Breast epithelium (tissue), 4 donors: ENCODE measurements at places on chromosomes 12 and 14. TPM values are rescaled to one million over a fixed set of nuclear protein-coding genes. Genes with fewer than 3 reads are reported as not detected.

SRGAP1 gene
- 29.3 TPM for total RNA-seq

ANKRD33 gene
- total RNA-seq, result not detected

SMCO2 gene
- not detected for total RNA-seq

TSPAN11 gene
- 1.3 TPM for total RNA-seq

ACSS3 gene
- total RNA-seq, result 46.5 TPM

CFAP73 gene
- total RNA-seq, result not detected

GARIN6 gene
- not detected for total RNA-seq

RILPL1 gene
- 14.7 TPM for total RNA-seq

SLC25A47 gene
- 0.16 TPM for total RNA-seq

- DNase-seq, result no peak
Measured at GRCh38 chr12:47852096-47852571, 32.4 kb upstream of the HDAC7 start.

DNA sequence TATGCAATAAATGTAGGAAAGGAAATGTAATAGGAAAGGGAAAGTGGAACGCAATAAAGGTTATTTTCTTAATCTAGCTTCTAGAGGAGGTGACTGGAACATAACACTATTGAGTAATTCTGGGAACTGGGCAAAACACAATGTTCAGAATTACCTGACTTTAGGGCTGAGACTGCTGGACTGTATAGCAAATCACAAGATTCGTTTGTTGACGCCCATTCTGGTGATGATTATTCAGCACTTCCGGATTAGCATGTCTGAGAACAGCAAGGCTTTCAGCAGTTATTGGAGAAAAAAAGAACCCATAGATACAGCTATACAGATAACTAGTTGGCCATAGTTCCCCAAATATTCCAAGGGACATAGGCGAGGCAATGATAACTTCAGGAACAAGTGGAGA, 2.3 kb upstream of the KLRD1 start:
- DNase-seq, result no peak

DNA sequence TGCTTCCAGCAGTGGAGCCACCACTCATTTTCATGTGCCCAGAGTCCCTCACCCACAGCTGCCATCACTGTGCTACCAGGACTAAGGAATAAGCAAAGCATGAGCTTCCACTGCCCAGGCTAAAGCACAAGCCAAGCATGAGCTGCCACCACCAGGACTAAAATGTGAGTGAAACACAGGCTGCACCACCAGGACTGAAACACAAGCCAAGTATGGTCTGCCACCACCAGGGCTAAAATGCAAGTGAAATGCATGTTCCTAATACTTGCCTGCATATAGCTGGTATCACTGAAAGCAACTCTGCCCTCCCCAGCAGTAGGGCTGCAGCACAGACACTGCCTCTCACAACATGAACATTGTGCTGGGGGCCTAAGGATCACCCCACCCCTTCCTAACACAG, 30.0 kb downstream of the CEP83 start:
- no peak for DNase-seq

GRCh38 chr14:104925855-104926609, 1.4 kb downstream of the PLD4 start:
- no peak for DNase-seq

- DNase-seq, result no peak
Measured at GRCh38 chr12:63894132-63894531, 49.6 kb downstream of the SRGAP1 start.

- DNase-seq, result no peak
Measured at GRCh38 chr12:67042697-67043131, 226.4 kb upstream of the CAND1 start.

DNA sequence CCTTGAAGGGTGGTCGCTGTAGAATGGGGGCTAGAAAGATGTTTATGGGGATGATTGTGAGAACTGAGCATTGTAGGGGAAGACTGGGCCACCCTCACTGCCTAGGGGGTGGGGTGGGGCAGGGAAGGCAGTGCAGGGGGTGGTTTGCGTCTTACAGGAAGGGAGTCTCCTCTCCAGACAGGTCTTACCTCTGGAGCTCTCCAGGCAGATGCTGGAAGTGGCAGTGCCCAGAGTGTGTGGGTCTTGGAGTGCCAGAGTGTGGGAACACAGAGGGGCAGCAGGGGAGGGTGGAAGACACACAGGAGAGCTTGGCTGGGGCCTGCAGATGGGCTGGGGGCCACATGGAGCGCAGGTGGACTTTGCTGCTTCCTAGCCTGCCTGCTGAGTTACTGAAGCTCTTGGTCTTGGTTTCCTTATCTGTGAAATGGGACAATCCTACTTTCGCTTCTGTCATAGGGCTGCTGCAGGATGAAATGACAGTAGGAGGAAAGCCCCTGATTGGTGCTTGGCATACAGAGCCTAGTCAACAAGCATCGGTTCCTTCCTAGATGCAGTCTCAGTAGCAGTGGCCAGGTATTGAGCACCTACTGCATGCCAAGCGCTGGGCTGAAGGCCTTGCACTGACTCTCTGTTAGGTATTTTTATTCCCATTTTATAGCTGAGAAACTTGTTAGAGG, 118.3 kb downstream of the SLC25A47 start:
- DNase-seq, result no peak

- DNase-seq, result no peak
Measured at GRCh38 chr14:91898372-91898771, 31.0 kb upstream of the TC2N start.

DNA sequence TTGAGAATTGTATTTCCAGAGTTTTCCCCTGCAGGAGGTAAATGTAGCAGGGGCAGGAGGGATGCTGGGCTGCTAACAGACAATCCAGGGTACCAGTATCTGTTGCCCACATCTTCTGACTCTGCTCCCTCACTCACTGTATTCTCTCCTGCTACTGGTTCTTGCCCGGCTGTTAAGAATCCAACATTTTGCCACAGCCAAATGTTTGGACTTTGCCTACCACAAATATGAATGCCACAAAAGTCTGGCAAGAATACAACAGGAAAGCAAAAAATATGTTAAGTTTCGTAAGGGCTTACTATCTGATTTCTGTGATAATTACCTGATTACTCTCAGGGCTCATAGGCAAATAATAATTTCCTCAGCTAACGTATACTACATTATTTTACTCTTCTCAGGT, 160.0 kb downstream of the BCAT1 start:
- no peak for DNase-seq

DNA sequence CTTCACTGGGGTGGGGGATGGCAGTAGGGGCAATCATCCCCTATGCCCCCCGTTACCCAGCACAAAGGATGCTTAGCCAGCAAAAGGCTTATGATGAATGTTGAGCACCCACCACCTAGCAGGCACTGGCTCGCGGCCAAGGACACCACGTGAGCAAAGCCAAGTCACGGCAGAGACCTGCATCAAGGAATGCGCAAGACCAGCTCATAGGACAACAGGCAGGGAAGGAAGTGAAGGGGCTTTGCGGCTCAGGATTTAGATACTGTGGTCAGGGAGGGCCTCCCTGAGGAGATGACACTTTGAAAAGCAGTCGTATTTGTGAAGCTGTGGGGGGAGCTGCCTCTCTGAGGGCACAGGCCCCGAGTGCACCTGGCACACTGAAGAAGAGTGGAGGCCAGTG, 32.8 kb downstream of the SH2B3 start:
- DNase-seq, result no peak

DNA sequence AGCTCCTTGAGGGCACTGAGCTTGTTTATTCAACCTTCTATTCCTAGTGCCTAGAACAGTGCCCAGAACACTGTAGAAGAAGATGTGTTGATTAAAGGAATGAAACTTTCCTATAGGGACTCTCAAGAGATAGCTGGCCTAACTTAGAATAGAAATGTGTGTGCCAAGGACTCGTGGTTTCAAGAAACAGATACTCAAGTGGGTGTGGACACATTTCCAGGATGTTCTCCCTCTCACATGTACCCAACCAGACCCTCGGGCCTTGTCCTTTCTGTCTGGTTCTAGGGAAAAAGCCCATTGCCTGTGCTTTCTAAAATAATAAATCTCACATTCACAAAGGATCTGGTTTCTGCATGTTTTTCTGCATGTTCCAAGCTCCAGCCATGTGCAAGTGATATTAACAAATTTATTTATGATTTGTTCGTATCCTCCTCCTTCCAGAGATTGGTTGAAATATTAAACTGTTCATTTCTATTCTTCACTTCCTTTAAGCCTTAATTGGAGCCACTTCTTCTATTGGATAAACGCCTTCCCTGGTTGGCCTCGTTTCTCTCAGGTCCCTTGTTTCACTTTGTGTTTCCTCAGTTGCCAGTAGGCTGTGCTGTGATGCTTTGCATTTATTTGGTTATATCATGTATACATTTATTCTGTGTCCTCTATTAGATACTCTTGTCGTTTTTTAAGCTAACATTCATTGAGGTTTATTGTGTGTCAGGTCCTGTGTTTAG, 89.8 kb downstream of the CRADD start:
- no peak for DNase-seq

DNA sequence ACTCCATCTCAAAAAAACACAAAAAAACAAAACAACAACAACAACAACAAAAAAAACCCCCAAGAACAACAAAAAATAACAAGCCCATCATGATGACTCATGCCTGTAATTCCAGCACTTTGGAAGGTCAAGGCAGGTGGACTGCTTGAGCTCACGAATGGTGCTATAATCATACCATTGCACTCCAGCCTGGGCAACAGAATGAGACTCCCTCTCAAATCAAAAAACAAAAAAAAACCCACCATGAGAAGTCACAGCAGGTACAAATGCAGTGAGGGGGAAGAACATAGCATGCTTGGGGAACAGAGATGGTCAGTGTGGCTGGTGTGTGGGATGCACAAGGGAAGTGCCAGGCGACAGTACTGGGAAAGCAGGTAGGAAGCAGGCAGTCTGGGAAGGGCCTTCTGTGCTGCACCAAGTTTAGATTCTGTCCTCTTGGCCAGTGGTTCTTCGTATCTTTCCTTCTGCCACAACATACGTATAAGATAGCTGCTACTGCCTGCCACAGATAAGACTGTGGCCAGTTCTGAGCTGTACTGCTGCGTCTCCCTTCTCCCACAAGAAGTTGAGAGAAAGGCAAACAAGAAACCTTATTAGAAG, 28.0 kb downstream of the ATG14 start:
- no peak for DNase-seq

DNA sequence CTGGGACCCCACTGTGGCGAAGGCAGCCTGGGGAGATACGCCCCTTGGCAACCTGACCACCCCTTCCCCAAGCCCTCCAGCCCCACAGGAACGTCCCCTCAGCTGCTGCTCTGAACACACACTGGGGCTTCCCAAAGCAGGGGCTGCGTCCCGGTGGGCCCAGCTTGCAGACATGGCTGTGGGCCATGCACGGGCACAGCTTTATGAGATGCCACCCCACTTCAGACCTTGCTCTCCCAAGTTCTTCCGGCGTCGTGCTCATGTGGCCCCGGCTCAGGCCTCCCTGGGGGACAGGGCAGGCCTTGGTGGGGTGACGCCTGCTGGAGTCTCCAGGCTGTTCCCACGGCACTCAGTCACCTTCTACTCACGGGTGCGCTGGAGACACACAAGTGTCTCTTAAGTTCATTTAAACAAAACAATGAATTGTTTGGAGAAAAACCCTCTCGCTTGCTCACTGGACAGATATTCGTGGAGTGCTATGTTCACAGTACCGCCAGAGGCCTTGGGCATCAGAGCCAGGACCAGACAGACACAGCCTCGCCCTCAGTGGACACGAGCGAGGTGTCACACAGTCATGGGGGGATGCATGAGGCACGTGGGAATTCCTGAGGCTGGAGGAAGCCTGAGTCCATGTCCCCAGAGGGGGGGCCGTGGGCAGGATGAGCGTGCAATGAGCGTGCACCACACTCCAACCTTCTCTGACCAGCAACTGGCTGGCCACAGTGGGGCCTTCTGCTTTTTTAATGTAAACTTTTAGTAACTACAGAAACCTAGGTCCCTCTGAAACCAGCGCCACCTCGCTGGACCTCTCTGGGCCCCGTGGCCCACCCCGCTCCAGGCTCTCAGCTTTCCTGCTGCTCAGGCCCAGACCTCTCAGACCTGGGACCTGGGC, 4.3 kb downstream of the GALNT9 start:
- no peak for DNase-seq

GRCh38 chr14:61031026-61031425, 50.0 kb downstream of the SLC38A6 start:
- no peak for DNase-seq

DNA sequence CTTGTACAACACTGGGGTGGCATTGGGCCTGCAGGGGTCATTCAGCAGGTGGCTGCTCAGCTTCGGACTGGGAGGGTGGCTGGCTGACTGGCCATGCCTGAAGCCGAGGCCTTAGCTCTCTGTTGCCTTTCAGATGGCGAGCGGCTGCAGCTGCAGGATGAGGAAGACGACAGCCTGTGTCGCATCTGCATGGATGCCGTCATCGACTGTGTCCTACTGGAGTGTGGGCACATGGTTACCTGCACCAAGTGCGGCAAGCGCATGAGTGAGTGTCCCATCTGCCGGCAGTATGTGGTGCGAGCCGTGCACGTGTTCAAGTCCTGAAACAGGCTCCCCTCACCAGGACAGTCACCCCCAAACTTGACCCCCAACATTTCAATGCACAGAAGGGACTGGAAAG, 23.3 kb downstream of the RNF34 start:
- no peak for DNase-seq

GRCh38 chr12:106132175-106133135, 6.3 kb downstream of the NUAK1 start:
- no peak for DNase-seq

DNA sequence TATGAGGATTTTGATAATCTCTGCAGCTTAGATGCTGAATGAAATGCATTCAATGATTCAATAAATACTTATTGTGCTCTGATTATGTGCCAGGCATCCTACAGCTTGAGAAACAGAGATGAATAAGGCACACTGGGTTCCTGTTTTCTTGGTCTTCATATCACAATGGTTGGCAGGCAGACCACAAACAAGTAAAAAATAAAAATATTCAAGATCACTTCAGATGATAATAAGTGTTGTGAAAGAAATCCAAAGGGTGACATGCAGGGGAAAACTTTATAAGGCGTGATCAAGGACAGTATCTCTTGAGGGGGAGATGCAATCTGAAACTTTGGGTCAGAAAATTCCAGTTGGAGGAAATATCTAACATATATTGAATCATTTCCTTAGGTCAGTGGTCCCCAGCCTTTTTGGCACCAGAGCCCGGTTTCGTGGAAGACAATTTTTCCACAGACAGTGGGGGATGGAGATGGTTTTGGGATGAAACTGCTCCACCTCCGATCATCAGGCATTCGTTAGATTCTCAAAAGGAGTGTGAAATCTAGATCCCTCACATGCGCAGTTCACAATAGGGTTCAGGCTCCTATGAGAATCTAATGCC, 73.7 kb upstream of the RAP1B start:
- DNase-seq, result no peak

- no peak for DNase-seq
Measured at GRCh38 chr12:119749666-119750065, 81.7 kb downstream of the PRKAB1 start.

DNA sequence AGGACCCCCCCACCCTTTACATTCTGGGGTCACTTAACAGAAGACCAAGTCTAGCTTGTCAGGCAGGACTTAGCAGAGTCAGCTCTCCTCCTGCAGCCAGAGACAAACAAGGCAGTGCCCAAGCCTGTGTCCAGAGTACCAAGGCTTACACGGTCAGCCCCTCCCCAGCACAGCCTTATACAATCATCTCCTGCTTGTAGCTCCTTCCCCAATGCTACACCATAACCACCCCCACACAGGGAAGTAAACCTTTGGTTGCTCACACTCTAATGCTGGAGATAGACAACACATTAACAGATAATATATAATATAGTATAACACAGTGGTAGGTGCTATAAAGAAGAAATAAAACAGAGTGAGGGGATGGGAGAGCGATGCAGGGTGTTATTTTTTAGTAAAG, 175.4 kb upstream of the PWP1 start:
- no peak for DNase-seq
